GM06990 (cell line): ENCODE measurements at places on chromosomes 1 and 21.

DNA sequence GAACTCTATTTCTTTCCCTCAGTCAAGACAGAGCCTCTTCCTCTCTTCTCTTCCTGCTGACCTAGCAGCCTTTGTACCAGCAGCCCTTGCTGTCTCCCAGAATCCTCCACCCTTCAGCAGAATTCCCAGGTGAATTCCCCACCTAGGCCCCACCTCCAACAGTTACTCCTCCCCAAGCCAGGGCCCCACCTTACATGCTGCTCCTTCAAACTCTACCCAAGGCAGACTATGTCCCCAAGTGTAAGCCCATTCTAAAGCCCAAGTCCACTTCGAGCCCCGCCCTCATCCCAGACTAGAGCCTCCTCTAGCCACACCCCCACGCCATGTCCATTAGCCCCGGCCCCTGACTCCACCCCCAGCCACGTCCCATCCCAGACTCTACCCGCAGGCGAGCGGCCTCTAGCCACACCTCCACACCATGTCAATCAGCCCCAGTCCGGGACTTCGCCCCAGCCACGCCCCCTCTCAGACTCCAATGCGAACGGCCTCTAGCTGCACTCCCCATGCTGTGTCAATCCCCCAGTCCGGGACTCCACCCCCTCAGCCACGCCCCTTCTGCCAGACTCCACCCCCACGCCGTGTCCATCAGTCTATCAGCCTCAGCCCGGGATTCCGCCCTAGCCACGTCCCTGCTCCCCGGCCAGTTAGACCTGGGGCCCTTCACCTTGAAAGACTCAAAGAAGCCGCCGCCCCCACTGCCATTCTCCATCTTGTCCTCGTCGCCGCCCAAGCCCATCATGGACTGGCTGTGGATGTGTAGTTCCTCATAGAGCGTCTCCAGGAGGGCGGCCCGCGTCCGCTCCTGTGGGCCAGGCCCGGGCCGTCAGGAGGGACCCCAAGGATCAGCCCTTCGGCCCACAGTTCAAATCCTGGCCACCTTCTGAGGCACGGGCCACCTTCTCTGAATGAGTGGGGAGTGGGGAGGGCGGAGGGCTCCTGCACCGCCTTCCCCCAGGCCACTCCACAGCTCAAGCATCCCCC is 61.3 kb downstream of the RAP1GAP start:
- peak; percentile 85 for DNase-seq

DNA sequence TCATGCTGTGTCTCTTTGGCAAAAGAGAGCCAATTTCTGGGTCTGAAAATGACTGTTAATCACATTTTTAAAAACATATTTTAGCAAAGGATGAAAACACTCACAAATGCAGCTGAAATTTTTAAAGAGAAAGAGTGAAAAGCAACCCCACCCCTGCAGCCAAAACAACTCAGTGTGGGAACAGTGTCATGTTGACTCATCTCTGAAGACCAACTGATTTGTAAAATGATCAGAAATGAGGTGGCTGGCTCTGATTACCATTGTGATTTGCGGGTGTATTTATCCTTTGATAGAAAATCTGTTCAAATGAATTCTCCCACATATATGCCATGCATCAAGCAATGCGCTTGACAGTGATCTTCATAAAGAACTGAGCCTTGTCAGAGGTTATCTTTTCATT is 287.0 kb upstream of the ESRRG start:
- no peak for DNase-seq

DNA sequence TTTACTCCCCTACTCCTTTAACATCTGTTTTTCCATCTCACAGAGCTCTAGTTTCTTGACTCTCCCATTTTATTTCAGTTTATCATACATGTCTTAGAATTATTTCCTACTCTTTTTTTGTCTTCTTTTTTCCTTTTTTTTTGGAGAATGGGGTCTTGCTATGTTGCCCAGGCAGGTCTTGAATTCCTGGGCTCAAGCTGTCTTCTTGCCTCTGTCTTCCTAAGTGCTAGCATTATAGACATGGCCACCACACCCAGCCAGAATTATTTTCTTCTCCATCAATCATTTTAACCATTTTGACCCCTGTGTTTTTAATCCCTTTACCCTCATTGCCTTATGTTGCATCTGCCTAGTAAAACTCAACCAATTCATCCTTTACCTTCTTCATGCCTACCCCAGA is 123.2 kb upstream of the KIAA1614 start:
- no peak for DNase-seq

- no peak for DNase-seq
Measured at GRCh38 chr1:232046451-232047306, 420.1 kb downstream of the DISC1 start.

GRCh38 chr1:97758541-97759057 is 162.2 kb downstream of the DPYD start:
- no peak for DNase-seq

DNA sequence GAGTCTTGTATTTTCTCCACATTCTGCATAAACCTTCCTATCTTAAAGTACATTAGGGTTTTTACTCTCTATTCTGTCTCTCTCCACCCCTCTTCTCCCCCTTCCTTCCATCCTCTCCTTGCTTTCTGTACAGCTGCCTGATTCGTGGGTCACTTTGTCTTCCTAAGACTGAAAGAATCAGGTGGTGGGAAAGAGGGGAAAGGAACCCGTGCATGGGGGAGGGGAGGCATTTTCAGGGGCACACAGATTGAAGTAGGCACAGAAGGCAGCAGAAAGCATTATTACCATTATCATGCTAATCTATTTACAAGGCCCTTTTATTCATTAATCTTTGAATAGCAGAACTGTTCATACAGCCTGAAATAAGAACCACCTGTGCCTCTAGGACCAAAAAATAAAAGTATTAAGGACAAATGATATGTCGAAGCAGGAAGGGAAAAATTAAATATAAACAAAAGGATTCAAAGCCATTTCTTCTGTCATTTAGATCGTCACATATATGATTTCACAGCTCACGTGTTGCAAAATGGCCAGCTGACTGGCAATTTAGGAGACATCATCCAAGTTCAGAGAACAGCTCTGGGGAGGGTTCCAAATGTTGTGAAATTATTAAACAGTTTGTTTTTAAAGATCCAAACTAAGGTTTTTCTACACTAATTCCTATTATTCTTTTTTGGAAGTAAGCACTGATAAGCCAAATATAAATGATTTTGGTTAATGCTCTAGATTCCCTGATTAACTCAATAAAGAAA is 154.6 kb downstream of the PBX1 start:
- DNase-seq = no peak

DNA sequence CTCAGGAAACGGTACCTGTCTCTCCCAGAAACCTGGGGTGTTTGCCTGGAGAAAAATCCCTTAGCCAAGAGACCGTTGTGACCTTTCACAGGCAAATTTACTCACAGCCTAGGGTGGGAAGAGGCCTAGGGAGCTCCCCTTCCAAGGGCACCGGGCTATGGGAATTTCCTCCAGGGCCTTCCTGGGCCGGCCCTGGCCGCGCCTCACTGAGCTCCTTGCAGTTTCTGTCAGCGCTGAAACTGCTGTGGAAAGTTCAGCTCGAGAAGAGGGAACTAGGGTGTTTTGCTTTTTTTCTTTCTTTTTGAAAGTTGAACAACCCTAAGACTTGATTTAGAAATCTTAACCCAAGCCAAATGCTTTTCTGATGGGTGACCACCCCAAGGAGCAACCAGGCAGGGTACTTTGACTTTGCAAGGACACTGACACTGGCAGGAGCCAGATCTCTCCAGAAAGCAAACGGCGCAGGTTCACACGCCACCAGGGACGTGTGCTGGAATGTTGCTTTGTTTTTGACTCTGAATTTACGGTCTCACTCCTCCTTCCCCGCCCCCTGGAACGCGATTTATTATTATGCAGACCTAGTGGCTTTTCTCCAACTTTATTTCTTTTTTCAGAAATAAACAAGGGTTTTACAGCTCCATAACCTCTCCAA is 229.6 kb upstream of the JUN start:
- DNase-seq = peak; percentile 50

- no peak for DNase-seq
Measured at GRCh38 chr1:56468518-56468917, 110.8 kb downstream of the PLPP3 start.

DNA sequence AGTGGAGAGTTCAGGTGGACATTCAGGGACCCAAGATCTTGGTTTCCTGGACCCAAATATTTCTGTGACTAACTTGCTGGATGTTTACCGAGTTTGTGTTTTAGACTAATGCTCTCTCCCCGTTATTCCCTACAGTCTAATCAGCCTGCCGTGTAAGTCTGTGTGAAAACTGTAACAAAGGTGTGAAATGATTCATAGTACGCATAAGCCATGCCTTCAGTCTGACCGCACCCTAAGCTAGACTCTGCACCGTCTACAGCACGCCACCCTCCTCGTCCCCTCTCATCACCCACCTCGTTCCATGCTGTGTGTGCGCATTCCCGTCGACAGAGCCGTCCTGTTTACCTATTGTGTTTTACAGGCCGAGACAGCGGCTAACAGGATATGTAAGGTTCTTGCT is 50.5 kb downstream of the ACTN2 start:
- no peak for DNase-seq

DNA sequence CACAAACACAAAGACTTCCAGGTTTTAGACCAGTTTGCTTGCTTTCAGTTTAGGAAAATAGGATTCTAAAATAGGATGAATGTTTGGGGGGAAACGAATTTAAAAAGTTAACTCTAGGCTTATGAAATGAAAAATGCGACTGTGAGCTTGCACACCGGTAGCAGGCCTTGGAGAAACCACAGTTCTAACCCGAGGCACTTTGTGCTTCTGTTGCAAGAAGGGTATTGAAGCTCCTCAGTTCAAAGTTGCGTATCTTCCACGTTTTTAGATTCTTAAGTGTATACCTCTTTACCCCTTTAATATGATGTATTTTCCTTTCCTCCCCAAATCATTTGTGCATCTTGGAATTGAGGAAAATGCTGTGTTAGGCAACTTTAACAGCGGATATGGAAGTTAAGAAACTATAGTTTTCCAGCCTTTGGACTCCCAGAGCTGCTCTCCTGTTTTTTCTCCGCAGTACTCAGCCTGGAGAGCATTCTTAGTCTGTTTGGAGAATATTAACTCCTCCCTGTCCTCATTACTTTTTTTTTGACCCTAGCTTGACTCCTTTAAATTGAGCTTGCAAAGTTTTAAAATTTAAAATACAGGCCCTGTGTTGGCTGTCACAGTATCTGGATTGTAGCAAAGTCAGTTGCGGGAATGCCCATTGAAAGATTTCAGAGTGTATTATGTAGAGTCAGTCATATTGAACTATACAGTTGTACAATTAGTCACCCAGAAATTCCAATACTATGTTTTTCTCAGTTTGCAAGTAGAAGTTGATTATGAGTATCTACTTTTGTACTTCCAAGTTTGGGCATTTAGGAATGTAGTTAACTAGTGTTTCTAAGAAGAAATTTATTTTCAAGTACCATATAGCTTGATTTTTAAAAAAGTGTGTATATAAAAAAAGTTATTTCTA is 2.6 kb downstream of the MRPS6 start:
- no peak for DNase-seq

DNA sequence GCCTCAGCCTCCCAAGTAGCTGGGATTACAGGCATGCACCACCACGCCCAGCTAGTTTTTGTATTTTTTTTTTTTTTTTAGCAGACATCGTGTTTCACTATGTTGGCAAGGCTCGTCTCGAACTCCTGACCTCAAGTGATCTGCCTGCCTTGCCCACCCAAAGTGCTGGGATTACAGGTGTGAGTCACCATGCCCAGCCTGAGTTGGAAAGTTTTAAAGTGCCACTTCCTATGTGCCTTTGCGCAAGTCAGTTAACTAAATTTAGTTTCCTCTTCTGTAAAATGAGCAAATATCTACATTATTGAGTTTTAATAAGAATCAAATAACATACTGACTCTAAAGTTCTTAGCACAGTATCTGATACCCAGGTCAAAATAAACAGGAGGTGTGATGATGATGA is 12.4 kb downstream of the SLC19A2 start:
- DNase-seq = no peak

DNA sequence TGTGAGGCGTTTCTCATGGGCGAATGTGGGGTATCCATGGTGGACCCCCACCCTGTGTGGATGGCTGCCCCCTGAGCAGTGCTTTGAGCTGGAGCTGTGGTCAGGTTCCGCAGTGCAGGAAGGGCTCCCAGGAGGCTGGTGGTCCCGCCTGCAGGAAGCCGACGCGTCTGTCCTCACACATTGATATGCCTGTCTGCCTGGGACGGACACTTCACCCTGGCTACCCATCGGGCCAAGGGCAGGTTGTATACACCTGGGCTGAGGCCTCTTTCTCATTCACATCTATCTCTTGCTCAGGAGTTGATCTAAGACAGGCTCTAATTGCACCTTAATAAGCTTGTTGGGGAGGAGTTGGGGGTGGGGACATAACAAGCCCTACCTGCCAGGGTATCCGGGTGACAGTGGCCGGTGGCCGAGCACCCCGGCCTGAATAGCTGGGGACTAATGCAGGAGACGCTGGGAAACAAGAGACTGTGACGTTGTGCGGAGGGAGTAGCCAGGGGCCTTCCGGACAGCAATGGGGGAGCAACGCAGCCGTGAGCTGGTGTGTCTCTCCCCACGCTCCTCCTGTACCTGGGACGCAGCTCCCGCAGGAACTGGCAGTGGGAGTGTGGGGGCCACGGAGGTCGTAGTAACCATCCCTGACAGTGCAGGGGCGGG is 21.7 kb downstream of the PDXK start:
- DNase-seq = no peak

GRCh38 chr1:108692724-108693655 is 880 bp downstream of the PRPF38B start:
- peak; percentile 63 for DNase-seq

- no peak for DNase-seq
Measured at GRCh38 chr1:62989497-62989896, 205.6 kb downstream of the ATG4C start.

- DNase-seq = no peak
Measured at GRCh38 chr1:166974647-166975345, 544 bp downstream of the ILDR2 start.

GRCh38 chr1:36067871-36068270 is 16.0 kb upstream of the TEKT2 start:
- no peak for DNase-seq

DNA sequence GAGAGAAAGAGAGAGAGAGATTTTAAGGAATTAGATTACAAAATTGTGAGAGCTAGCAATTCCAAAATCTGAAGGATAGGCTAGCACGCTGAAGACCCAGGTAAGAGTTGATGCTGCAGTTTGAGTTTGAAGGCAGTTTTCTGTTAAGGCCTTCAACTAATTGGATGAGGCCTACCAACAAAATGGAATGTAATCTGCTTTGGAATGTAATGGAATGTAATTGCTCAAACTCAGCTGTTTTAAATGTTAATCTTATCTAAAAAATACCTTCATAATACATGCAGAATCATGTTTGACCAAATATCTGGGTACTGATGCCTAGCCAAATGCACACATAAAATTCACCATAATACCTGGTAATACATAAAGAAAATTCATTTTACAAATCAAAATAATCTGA is 976.1 kb downstream of the LTN1 start:
- no peak for DNase-seq

- no peak for DNase-seq
Measured at GRCh38 chr1:24639881-24640280, 3.2 kb upstream of the SRRM1 start.

GRCh38 chr1:19361611-19362147 is 49.6 kb downstream of the SLC66A1 start:
- no peak for DNase-seq
